Stimulated activated CD4-positive, alpha-beta T cell treated with anti-CD3 and anti-CD28 coated beads, Interleukin-1b, Interleukin-23, amount 100 ng/mL, for 24 hours (primary cell): ENCODE measurements at places on chromosomes 13 and 19.

GRCh38 chr19:409516-410242, 732 bp upstream of the C2CD4C start:
- DNase-seq = no peak

- no peak for DNase-seq
These were observed 548.2 kb downstream of the GPC5 start for GRCh38 chr13:91946498-91947070.

GRCh38 chr13:68806125-68806524, 1301.5 kb upstream of the ATXN8OS start:
- DNase-seq = no peak

- no peak for DNase-seq
These were observed 43.7 kb downstream of the TMEM255B start for GRCh38 chr13:113802761-113803160.

DNA sequence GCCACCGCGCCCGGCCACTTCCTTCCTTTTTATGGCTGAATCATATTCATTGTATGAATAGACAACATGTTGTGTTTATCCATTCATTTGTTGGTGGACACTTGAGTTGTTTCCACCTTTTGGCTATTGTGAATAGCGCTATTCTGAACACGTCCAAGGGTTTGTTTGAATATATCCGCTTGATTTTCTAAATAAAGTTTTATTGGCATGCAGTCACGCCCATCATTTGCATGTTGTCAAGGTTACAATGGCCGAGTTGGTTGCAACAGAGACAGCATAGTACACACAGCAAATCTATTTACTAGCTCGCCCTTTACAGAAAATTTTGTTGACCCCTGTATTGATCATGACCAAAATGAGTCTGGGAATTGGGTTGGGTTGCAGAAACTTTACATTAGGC, 43.5 kb downstream of the COLGALT1 start:
- no peak for DNase-seq

- DNase-seq = no peak
These were observed 905.5 kb downstream of the UQCRFS1 start for GRCh38 chr19:28307487-28307886.

DNA sequence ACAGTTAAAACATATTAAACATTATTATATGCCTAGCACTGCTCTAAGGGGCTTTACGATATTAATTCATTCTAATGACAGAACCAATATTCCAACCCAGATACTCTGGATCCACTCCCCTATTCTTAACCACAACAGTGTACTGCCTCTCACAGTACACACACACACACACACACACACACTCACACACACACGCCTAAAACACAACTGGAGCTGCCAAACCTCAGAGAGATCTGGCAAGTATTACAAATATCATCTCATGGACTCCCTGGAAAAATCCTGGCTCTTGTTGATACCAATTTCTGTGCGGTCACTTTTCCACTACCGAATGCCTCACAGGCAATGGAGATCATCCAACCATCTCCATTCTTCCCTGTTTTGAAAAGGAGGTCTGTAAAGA, 1.3 kb downstream of the ZNF780A start:
- no peak for DNase-seq

GRCh38 chr19:7478843-7479227, 10.0 kb downstream of the PEX11G start:
- DNase-seq = no peak

DNA sequence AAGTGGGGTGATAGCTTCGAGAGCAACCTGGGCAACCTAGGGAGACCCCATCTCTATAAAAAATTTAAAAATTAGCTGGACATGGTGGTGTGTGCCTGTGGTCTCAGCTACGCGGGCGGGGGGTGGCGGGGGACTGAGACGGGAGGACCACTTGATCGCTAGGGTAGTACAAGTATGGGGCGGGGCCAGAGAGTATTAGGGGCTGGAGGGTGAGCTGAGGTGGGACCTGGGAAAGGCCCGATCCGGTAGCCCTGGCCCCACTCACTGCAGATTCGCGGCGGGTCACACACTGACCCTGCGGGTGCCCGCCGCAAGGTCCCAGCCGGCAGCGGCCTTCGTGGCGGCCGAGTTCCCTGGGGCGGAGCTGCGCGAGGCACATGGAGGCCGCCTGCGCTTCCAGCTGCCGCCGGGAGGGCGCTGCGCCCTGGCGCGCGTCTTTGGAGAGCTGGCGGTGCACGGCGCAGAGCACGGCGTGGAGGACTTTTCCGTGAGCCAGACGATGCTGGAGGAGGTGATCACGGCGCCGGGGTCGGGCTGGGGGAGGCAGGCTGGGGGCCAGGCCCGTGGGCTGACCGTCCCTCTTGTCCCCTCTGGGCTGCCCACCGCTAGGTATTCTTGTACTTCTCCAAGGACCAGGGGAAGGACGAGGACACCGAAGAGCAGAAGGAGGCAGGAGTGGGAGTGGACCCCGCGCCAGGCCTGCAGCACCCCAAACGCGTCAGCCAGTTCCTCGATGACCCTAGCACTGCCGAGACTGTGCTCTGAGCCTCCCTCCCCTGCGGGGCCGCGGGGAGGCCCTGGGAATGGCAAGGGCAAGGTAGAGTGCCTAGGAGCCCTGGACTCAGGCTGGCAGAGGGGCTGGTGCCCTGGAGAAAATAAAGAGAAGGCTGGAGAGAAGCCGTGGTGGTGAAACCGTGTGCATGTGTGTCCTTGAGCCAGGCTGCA, 2.0 kb upstream of the ARHGAP45 start:
- peak; percentile 60 for DNase-seq

- DNase-seq = no peak
These were observed 126.0 kb downstream of the PCCA start for GRCh38 chr13:100214886-100215285.

GRCh38 chr19:13764821-13765394, 586 bp downstream of the MRI1 start:
- peak; percentile 16 for DNase-seq

GRCh38 chr19:661427-662196, 1.4 kb downstream of the RNF126 start:
- no peak for DNase-seq

- no peak for DNase-seq
These were observed 302.1 kb downstream of the DIAPH3 start for GRCh38 chr13:59861676-59862075.

- DNase-seq = no peak
These were observed 10.7 kb upstream of the ZNF480 start for GRCh38 chr19:52286256-52286655.

DNA sequence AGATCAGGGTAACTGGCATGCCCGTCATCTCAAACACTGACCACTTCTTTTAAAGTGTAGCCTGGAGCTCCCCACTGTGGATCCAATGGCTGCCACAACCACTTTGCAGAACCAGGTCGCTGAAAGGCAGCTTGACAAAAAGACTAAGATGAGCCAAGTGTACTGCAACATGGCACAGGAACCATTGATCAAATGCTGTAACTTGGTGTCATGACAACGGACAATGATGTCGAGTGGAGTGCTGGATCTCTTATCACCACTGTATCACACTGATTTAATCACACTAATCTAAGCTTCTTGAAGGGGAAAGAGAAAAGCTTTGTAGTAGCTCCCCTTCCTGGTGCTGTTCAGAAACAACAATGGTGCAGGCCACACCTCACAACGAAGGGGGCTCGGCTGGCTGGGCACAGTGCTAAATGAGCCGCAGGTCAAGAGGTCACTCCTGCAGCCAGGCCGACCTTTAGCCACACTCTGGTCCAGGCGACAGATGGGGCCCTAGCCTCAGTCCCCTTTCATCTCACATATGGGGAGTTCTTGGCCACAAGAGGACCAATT, 2.2 kb upstream of the TNFRSF19 start:
- no peak for DNase-seq

DNA sequence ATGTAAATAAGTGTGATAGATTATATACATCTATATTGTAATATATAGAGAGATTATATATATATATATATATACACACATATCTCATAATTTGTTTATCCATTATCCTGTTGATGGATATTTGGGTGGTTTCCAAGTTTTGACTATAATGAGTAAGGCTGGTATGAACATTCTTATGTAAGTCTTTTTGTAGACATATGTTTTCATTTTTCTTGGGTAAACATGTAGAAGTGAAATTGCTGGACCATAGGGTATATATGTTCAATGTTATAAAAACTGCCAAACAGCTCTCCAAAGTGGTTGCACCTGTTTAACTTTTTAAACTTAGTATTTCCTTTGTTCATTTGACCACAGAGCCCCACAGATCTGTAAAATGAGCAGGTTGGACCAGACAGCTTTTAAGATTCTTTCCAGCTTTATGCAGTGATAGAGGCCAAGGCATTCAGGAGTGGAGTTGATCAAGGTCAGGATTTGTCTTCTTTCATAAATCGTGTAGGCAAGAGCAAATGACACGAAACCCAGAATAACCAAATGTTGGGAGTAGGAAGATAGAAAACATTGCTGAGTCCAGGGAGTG, 21.7 kb upstream of the KATNAL1 start:
- no peak for DNase-seq

GRCh38 chr13:93653776-93654175, 427.2 kb downstream of the GPC6 start:
- DNase-seq = no peak

DNA sequence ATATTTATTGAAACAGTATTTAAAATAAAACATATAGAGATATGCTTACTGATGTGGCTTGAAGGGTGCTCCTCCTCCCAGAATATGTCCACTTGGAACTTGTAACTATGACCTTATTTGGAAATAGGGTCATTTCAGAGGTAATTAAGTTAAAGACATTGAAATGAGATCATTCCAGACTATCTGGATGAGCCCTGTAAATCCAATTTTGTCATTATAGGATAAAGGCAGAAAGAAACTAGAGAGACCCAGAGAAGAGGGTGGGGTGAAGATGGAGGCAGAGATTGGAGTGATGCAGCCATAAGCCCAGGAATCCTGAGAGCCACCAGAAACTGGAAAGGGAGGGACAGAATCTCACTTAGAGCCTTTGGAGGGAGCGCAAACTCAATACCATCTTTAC, 243.2 kb downstream of the OXGR1 start:
- no peak for DNase-seq

- no peak for DNase-seq
These were observed 210.8 kb upstream of the UBL3 start for GRCh38 chr13:30061217-30061616.

- no peak for DNase-seq
These were observed 429.2 kb upstream of the HTR2A start for GRCh38 chr13:47326061-47326460.

DNA sequence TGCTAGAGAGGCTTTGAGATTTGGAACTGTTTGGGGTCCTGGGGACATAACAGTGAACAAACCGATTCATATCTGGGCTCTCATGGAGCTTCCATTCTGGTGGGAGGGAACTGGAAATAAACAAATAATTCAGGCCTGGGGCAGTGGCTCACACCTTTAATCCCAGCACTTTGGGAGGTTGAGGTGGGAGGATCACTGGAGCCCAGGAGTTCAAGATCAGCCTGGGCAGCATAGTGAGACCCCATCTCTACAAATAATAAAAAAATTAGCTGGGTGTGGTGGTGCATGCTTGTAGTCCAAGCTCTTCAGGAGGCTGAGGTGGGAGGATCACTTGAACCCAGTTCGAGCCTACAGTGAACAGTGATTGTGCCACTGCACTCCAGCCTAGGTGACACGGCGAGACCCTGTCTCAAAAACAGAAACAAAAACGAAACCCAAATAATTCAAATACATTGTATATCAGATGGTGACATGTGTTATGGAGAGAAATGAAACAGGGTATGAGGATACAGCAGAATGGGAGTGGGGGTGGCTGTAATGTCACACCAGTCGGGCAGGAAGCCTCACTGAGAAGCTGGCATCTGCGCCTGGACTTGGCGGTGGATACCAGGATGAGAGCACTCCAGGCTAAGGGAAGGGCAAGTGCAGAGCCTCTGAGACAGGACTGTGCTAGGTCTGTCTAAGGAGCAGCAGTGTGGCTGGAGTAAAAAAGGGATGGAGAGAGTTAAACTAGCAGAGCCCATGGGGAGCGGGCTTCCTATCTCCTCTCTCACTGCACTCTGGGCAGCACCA, 131.1 kb upstream of the ZNF536 start:
- DNase-seq = no peak

GRCh38 chr19:1171755-1172352, 2.2 kb downstream of the SBNO2 start:
- DNase-seq = no peak

GRCh38 chr19:2371656-2372055, 11.6 kb downstream of the TMPRSS9 start:
- no peak for DNase-seq

GRCh38 chr13:50594276-50595051, 249.0 kb downstream of the DLEU7 start:
- DNase-seq = no peak

GRCh38 chr19:45160870-45161737, at the start of gene NKPD1:
Gene NKPD1 (minus strand): TSS chr19:45160982. CDS start chr19:45160150, 832 bp downstream.
- DNase-seq = no peak

GRCh38 chr13:109760402-109760801, 26.0 kb downstream of the IRS2 start:
- DNase-seq = no peak

DNA sequence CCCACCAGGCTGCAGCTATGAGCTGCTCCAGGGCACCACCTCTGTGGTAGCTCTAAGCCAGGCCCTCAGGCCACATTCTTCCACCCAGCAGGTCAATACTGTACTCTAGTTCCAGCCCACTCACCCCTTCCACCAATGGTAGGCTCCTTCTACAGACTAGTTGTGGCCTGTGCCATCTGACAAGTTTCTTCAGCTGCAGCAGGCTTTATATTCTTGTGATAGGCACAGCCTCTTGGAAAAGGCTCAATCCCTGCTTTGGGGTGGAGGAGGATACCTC, 8.5 kb downstream of the MICU2 start:
- no peak for DNase-seq

DNA sequence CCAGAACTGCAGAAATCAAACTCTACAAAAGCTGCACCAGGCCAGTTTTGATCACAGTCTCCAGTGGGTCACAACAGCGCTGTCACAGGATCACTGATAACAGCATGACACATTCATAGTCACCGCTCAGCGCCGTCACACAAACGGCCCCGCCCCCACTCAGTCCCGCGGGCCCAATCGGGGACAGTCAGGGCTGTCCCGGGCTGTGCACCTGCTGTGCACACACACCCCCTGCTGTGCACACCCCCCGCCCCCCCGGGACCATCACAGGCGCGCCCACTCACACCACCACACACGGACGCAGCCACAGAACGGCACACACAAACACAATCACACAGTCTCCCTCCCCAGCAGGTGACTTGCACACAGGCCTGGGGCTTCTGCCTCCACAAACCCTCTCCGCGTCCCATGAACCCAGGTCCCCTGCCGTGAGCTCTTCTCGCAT, 435 bp upstream of the ZNF382 start:
- DNase-seq = peak; percentile 82

DNA sequence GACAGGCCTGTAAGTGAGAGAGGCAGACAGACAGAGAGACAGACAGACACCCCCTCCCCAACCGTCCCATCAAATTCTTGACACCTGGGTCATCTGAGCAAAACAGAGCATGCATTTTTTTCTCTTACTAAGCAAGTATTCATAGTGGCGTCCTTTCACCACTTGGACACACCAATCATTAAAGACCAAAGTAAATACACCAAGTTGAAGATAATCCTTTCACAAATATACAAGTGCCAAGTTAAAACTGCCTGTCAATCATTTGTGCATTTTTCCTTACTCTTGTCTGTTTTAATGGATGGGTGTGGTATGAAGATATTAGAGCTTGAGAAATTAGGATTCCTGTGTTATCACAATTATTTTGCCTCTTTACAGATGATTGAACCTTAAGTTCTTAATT, 337.3 kb downstream of the ATP8A2 start:
- no peak for DNase-seq

GRCh38 chr19:15244106-15244803, 12.0 kb upstream of the EPHX3 start:
- DNase-seq = no peak
